Fibroblast of lung (primary cell): ENCODE measurements at places on chromosomes 5 and 9. TPM values are rescaled to one million over a fixed set of nuclear protein-coding genes. Genes with fewer than 3 reads are reported as not detected.

The FIBCD1 gene
- 7.3 and 9.8 TPM in 2 replicates for total RNA-seq

The TAF11L5 gene
- total RNA-seq: not detected in 2 replicates

The PPWD1 gene
- 41.5 and 52.9 TPM in 2 replicates for total RNA-seq

The C9orf50 gene
- 0.17 and 0.26 TPM in 2 replicates for total RNA-seq

The OSMR gene
- total RNA-seq: 74.7 and 102 TPM in 2 replicates

The LPAR1 gene
- 146 and 222 TPM in 2 replicates for total RNA-seq

The PCDHA9 gene
- total RNA-seq: 0.26 and 0.33 TPM in 2 replicates

DNA sequence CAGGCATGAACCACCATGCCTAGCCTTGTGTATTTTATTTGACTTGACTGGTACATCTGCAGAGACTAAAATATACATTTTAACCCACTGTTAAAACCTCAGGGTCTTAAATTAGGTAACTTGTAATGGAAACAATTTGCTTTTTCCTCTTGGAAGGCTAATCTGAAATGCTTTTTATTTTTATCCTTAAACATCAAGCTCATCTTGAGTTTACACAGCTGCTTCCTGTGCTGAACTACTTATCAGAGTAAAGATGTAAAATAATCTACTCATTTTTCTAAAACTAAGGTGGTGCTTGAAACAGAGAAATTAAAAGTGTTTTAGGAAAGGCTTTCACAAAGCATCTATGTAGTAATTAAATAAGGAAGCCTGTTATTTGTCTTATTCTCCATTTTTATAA is 144.1 kb downstream of the ENTREP1 start:
- no peak for DNase-seq

GRCh38 chr5:114055318-114056184 is 306.3 kb upstream of the KCNN2 start:
- DNase-seq: peak; percentile 61

DNA sequence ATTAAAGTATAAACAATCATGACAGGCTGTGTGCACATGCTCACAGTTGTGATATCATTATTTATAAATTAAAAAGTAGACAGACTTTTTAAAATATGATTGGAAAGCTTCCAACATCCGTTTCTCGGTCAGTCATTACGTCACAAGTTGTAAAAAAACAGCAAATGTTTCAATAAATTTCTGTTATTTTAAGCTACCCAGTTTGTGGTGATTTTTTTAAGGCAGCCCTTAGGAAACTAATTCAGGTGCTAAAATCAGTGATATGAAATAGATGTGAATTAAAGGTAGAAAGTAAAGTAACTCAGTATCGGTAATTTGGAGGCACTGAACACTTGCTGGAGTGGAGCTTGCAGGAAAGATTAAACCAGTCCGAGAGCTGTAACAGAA is 1.2 kb downstream of the CCNH start:
- DNase-seq: no peak

DNA sequence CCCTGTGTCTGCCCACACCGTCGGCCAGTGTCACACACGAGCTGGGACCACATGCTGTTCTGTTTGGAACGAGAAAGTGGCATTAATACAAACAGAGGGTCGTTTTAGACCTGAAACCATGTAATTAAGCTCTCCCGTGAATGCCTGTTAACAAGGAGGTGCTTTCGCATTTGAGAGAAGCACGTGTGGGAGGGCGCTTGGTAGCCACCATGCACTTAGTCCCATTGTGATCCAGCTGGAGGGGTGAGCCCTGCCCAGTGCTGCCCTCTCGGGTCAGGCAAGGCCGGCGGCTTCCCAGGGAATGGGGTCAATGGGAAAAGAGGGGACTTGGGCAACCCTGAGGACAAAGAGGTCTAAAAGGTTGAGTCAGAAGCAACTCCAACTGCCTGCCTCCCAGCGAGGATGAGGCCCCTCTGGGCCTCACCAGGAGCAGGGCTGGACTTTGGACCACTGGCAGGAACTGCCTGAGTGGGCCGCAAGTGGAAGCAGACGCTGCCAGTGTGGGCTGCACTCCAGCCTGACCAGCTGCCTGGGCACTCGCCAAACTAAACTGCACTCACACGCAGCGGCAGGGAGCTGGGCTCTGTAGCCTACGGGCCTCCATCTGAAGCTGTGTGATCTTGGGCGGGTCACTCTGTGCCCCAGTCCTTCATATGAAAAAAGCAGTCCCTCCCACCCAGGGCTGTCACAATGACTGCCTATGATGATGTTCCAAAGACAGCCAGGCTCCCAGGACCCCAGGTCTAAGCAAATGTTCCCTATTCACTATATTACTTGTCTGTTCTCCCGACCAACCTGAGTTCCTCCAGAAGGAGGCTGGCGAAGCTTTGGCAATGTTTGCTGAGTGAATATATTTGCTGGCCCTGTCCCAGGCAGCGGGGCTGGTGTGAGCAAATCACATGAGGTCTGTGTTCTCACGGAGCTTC is 195.7 kb downstream of the CDK5RAP2 start:
- DNase-seq: peak; percentile 82

- DNase-seq: peak; percentile 45
Measured at GRCh38 chr5:115069087-115069968, 100.4 kb downstream of the TRIM36 start.

DNA sequence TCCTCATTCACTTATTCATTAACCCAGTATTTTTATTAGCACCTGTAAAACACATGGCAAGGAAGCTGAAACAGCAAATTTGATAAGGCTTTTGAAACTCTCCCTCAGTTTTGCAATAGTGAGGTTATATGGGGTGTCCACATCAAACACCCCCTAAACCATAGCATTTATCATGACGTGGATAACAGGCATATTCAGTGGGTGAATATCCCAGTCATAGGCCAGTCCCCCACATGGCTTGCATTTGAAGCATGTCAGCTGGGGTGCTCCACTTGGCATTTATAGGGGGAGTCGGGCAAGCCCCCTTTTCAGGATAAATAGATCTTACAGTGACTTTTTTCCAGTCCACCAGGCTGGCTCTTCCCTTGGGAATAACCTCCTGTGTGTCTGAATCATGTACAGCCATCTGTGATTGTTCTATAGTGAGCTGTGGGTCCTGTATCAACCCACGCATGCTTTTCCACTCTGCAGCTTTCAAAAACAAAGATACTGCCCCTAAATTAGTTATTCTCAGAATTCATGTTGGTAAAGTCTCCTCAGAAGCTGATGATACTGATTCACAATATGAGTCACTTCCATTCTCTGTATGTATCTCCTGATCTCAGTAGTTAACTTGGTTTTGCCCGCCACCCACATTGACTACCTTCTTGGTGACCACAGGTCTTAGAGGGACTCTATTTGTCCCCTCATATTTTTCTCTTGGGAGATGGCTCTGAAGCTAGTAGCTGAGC is 84.4 kb upstream of the SPIN1 start:
- DNase-seq: no peak

DNA sequence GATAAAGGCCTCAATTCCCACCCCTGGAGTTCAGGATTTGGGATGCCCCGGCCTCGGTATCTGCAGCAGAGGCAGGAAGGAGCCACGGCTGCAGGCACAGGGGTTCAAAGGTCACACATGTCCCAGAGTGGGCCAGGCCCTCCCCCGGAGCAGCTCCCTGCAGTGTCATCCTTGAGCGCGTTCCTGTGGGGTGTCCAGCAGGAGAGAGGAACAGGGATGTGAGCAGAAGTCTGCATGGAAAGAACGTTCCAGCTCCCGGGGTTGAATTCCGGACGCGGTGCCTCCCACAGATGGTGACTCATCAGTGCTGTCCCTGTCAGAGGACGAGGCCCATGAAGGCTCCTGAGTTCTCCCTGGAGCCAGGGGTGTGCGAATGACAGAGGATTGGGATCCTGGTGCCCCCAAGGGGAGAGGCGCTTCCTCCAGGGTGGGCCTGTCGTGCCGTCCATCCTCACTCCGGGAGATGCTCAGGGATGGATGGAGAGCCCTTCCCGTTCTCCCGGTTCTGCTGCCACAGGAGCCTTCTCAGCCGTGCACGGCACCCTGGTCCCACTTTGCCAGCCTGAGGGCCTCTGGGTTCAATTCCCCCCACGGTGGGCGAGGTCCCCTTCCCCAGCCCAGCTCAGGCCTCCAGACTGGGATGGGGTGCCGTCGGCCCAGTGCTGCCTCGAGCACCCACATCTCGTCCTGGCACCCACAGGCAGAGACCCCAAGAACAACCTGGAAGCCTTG is 3.1 kb downstream of the LCN1 start:
- no peak for DNase-seq

DNA sequence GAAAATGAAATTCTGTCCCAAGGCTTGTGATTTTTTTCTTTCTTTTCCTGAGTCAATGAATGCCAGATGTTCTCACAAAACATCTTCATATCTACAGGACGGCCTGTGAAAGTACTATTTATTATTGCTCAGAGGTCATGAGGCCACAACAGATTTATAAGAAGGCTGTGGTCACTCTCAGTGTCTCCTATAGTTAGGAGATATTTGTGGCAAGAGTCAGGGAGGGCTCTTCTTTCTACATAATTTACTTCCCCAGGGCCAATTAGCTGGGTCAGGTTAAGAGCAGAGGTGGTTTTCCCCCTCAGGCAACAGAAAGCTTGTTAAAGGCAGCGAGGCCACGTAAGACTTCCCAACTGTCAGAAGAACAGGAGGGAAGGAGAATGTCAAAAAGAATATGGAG is 248.7 kb downstream of the SLIT3 start:
- no peak for DNase-seq

- peak; percentile 79 for DNase-seq
Measured at GRCh38 chr5:84693256-84693655, 308.6 kb upstream of the EDIL3 start.

DNA sequence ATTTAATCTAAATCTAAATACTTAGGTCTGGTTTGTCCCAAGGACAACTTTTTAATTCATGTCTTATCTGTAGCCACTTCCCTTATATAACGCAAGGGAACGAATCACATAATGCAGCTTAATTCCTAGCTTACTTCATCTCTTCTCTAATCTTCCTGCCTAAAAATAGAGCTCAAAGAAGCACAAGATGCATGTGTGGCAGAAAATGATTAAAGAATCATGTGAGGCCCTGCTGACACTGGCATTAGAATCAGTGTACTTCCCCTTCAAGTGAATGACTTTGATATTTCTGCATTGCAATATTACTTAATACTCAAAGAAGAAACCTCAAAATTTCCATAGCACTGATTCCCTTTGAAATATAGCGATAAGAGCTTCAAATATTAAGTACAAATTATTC is 317.9 kb upstream of the FTMT start:
- no peak for DNase-seq

DNA sequence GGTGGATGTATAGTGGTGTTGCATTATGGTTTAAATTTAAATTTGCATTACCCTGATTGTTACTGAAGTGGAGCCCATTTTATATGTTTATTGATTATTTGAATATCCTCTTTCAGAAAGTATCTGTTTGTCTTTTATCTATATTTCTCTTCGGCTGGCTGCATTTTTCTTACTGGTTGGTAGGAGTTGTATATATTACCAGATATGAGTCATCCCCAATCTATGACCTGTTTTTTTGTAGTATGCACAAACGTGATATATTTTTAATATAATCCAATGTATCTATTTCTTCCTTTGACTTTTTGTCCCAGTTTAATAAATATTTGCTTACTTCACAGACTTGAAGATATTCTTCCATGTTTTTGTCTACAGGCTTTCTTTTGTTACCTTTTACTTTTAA is 29.3 kb upstream of the CAMK4 start:
- DNase-seq: peak; percentile 2

DNA sequence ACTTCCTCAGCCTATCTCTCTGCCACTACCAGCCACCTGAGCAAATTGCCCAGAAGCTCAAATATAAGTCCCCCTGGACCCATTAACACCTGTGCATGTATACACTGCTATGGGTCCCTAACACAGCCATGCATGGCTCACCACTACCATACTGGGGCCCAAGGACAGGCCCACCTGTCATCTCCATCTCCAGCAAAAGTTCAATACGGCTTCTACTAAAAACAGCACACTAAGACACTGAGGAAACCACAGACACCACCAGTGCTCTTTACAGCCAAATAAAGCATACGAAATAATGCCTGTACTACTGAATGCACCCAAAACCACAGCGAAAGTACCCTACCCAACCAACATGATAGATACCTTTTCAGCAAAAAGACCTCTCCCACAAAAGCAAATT is 85.6 kb upstream of the GHR start:
- DNase-seq: no peak

DNA sequence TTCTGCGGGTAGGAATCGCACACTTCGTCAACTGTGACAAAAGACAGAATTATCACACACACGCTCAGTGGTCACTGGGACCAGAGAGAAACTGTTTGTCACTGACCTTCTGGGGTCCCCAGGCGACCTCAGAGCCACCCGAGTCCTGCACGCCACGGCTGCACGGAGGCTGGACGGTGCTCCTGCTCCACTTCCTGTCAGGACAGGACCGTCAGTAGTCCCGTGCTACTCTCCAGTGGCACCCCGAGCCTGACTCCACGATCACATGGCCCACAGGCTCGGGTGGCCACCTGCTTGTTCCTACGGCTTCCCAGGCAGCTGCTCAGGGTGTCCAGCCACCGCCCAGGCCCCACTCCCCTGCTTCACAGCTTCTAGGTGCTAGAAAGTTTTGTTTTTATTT is 17.9 kb downstream of the MRNIP start:
- DNase-seq: no peak

- no peak for DNase-seq
Measured at GRCh38 chr5:117424559-117424958, 849.9 kb upstream of the SEMA6A start.

DNA sequence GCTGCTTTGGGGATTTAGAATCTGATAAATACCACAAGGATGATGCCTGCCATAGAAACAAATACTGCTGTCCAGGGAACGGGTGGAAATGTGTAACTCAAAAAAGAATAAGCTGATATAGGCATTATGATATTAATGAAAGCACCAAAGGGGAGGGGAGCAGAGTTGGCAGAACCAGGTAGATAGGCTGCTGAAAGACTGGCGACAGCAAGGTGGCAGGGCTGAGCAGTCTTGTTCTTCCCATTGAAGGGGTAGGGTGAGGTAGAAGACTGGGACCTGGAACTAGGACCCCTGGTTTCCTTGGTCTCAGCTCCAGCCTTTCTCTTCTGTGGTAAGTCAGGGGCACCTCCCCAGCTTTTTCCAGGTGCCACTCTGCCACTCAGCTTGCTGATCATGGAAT is 31.4 kb upstream of the TMOD1 start:
- DNase-seq: no peak

- peak; percentile 27 for DNase-seq
Measured at GRCh38 chr5:143879646-143880045, 67.7 kb downstream of the HMHB1 start.

- no peak for DNase-seq
Measured at GRCh38 chr5:2039180-2039531, 156.4 kb upstream of the IRX4 start.

DNA sequence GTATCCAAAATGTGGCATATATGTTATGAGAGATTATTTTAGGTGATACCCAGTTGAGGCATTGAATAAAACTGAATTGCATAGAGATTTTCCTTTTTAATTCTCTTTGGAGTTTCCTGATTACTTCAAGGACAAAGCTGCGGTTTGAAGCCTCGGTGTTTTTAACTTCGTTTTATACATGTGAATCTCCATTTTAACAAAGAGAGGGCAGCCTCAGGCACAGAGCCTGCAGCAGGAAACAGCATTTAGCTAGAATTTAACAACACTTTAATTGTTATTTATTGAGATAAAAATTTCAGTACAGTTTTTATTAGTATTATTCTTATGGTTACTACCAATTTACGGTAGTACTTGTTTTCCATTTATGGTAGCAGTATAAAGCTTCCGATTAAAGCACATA is 114.0 kb downstream of the KIF4B start:
- DNase-seq: no peak

- DNase-seq: no peak
Measured at GRCh38 chr5:128965638-128966302, 482 bp downstream of the SLC27A6 start.
